CD14-positive monocyte (primary cell): ENCODE measurements at places on chromosomes 4 and X.
A peak's percentile ranks its signal among the peaks of the same experiment; 100 is the strongest.

GRCh38 chr4:37157476-37158167, 86.9 kb upstream of the NWD2 start:
- DNase-seq, result no peak

DNA sequence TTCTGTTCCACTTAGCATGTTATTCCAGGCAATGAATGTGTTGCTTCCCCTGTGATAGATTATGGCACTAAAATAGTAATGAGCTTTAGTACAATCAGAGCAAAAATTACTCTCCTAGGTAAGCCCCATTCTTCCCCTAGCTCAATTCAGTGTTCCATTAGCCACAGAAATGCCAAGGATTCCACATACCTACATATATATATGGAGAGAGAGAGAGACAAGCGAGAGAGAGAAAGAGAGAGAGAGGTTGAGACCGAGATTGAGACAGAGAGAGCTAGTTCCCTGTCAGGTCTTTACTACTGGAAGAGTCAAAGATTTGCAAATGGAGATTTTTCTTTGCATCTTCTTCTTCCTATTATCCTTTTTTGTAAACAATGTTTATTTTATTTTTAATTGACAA, 8.7 kb downstream of the LIMCH1 start:
- DNase-seq, result no peak

DNA sequence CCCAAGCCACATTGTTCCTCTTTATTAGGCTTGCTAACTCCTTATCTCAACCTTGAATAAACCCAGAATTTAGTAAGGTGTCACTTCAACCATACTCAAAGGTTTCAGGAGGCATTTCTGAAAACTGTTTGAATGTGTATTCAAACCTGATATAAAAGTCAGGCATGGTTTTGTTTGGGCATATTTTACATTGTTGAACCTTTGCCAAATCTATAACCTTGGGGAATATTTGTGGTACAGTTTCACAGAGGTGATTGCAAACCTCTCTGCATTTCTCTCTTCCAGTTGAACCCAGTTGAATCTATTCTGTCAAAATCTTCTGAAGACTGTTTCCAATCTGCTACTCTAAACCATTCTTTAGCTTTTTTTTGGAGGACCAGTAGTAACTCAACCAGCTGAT, 409.0 kb downstream of the TECRL start:
- DNase-seq, result no peak

DNA sequence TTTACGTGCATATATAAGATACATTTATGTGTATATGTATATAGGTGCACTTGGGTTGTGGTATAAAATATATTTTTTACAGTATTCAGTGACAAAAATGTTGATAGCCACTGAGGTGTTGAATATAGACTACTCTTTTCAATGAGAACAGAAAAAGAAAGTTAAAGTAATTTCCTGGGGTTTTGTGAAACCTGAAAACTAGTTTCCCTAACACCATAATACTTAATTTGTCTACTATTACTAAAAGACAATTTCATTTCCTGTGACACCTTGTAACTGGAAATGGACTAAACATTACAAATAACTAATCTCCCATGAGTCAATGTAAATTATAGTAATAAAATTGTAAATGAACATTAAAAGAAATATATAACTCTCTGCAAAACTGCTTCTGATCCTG, 32.0 kb upstream of the MAP9 start:
- no peak for DNase-seq

- peak; percentile 58 for DNase-seq
Observed at GRCh38 chr4:24488399-24489164, 95.8 kb downstream of the DHX15 start.

DNA sequence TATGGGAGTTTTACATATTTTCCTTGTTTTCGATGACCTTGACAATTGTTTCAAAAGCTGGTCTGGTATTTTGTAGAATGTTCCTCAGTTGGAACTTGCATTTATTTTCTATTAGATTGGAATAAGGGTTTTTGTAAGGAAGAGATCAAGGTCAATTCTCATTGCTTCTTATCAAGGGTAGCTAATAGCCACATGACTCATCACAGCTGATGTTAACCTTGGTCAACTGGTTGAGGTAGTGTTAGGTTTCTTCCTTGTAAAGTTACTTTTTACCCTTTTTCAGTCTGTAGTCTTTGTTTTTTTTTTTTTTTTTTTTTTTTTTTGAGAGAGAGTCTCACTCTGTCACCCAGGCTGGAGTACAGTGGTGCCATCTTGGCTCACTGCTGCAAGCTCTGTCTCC, 257.2 kb downstream of the SNCA start:
- no peak for DNase-seq

DNA sequence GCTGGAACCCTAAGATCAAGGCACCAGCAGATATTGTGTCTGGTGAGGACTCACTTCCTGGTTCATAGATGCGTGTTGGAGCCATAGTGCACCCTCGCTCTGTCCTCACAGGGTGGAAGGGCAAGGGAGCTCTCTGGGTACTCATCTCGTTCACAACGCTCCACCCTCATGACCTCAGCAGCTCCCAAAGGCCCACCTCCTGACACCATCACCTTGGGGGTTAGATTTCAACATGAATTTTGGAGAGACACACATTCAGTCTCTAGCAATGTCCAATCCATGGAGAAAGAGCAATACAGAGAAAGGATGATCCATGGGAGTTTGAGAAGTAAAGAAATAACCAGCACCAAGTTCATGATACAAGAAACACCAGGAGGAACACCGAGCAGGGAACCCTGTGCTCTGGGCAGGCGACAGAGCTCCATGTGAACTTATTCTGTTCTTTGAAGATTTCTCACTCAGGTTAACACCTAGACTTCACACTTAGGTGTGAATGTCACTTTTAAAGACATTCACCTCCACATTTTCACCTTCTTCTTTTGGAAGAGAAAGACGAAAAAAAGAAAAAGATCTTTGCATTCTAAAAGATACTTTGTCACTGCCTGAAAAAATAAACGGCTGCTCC, 171.8 kb upstream of the FAM9B start:
- DNase-seq, result no peak

GRCh38 chr4:108094923-108095482, 73.7 kb downstream of the LEF1 start:
- no peak for DNase-seq

DNA sequence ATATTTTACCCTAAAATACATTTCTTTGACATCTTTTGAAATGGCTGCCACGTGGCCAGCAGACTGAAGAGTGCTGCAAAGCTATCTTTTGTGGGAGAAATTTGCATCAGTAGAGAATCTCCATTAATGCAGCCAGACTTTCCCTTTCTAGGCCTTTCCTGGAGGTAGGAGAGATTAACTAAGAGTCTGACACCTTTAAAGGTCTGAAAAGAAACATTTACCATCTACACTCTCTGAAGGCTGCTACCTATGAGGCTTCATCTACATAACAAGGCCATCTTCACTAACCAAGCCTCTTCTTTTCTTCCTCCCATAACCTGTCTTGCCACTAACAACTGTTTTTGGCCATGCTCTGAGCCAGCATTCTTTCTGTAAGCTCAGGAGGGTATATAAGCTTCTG, 17.8 kb upstream of the SPRY1 start:
- no peak for DNase-seq

- DNase-seq, result no peak
Observed at GRCh38 chr4:170231377-170231776, 141.6 kb upstream of the AADAT start.

DNA sequence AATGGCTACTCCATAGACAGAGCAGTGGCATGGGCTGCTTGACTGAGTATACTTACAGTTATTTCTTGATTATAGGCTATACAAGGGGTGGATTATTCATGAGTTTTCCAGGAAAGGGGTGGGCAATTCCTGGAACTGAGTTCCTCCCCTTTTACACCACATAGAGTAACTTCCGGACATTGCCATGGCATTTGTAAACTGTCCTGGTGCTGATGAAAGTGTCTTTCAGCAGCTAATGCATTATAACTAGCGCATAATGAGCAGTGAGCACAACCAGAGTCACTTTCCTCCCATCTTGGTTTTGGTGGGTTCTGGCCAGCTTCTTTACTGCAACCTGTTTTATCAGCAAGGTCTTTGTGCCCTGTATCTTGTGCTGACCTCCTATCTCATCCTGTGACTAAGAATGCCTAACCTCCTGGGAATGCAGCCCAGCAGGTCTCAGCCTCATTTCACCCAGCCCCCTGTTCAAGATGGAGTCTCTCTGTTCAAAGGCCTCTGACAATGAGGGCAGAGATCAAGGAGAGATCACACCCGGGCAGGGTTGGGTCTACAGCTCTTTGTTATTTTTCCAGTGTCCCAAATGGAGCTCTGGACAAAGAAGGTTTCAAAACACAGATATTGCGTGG, 468.4 kb upstream of the PRKX start:
- DNase-seq, result no peak

DNA sequence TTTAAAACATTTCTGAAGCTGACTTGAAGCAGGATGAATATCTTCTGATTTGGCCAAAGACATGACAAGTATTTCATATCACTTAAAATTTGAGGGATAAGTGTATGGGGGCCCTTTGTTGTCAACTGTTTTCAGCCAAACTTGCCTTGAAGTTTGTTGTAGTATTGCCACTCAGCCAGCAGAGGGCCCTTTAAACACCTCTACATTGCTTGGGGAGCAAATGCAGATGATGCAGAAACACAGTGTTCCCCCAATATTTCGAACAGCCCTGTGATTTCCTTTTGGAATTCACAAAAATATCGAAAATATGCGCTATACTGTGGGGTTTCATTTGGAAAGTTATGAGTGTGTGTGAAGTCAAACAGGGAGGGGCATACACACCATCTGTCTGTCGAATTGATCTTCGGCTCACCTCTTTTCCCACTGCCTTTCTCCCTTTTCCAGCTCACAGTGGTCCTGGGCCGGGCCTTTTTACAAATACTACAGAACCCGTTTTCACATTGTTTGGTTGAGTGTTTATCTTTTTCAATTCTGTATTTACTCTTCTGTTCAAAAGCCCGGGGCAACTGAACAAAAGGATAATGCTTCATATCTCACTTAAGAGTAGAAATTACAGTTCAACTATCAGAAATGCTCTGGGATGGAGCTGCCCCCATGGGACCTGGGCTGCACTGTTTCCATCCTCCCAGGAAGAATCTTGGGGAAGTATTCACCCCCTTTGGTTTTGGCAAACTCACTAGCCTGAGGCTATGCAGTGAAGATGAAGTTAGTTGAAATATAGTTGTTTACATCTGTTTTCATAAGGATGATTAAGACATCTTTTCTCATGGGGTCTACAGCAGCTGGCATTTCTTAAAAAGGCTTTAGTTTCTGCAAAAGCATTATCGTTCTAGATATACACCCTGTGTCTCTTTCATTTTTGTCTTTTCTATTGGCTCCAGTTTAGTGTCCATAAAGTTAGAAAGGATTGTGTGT, 137.6 kb downstream of the EGF start:
- peak; percentile 44 for DNase-seq

- no peak for DNase-seq
Observed at GRCh38 chrX:71989768-71990426, 79.3 kb downstream of the NHSL2 start.

- DNase-seq, result no peak
Observed at GRCh38 chr4:128859887-128860677, 50.6 kb downstream of the JADE1 start.

DNA sequence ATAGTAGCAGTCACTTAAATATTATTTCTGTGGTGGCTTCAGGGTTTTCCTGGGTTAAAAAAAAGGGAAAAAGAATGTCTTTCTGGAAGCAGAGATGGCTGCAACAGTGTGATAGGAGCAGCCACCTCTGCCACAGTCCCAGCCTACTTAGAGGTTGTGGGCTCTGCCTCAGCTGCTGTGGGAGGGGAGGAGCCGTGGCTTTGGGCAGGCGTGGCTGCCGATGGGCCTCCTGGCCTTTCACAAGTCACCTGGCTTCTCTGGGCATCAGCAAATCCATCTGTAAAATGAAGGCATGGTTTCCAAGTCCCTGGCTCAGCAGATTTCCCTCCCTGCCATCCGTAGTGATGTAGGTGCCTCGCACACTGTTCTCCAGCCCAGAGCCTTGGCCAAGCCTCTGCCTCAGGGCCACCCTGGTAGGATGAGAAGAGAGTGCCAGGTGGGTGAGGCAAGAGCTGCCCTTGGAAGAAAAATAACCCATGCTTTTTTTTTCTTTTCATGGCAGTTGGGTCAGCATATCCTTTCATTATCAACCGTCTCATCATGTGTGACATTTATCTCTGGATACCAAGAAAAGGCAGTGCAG, 66.1 kb downstream of the PTTG2 start:
- no peak for DNase-seq

DNA sequence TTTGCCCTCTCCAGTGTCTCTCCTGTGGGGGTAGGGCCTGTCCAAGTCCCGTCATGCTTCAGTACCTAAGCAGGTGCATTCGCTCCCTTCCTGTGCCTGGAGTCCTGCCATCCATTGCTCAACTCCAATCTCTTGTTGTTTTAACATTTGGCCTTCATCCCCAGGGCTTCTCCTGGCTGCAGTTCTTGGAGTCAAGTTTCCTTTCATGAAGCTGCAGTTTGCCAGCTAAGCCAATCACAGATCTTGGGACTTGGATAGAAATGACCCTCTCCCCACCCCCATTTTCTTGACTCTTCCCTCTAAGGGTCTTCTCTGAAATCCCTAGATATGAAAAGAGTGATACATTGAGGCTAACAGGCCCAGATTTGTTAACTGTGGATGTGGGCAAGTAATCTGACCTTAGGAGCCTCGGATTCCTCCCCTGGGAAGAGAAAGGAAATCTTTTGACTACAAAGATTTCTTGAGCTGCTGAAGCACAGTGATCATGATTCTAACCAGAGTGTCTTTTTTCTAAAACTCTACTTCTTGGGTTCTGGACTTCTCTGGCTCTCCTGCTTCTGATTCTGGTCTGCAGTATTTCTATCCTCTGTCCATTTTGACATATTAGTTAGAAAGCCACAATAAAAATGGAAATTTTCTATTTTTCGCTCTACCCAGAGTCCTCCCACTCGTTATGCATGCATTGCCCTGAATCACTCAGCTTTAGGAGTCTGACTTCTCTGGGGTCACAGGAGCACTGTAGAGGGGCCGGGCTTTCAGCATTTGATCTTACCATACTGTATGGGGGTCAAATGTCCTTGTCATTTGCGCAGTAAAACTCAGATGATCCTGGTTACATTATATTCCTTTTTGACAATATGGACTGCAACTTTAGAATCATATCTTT, 61.0 kb downstream of the CHRNA9 start:
- no peak for DNase-seq

DNA sequence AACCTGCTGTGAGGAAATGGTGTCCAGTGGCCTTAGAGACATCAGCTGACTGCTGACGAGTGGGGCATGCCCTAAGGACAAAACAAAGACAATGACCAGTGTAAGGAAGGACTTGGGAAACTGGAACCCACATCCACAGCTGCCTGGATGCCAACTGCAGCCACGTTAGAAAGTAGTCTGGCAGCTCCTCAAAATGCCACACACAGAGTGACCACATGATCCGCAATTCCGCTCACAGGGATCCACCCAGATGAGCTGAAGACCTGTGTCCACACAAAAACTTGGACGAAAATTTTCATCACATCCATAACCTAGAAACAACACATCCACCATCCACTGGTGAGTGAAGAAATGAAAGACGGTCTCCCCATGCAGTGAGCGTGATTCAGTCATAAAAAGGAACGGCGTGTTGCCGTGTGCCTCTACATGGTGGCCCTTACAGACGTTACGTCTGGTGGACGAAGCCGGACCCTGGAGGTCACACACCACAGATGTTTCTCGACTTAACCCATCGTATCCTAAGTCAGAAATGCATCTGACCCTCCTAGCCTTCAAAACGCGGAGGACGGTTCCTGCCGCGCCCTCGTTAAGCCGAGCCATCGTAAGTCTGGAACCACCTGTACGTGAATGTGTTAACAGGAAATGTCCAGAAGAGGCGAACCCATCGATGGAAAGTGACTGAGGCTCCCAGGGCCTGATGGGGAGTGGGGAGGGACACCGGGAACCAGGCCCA, 40.6 kb upstream of the MXD4 start:
- DNase-seq, result no peak

- peak; percentile 4 for DNase-seq
Observed at GRCh38 chrX:115690511-115691216, 129.7 kb downstream of the PLS3 start.

- DNase-seq, result no peak
Observed at GRCh38 chr4:1879485-1879884, 8.3 kb downstream of the NSD2 start.
